ENCODE measurements at places on chromosomes 2 and 18. TPM values are rescaled to one million over a fixed set of nuclear protein-coding genes. Genes with fewer than 3 reads are reported as not detected.

DNA sequence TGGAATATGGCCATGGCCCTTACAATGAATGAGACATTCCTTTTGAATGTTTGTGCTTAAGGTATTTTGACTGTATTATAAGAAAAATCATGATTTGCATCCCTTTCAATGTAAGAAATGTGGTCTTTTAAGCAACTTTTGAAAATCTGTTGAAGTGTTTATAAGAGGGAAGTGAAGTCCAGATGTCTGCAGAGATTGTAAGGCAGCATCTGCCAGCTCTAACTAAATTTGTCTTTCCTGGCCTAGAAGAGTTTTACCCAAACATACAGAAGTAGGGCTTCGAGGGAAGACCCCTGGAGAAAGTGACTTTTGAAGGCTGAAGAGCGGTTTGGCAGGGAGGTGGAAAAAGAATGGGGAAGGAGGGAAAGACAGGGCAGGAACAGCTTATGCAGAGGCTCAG is 12.2 kb downstream of the EML6 start:
- no peak overlapping the region for H3K27ac ChIP-seq
- H3K36me3 ChIP-seq: no peaks in the 10 kb centered on the region
- H3K4me3 ChIP-seq: no peak overlapping the region
- no peaks in the 10 kb centered on the region for H3K4me1 ChIP-seq
- no peaks in the 10 kb centered on the region for H3K27me3 ChIP-seq

OSR1 gene
- 15.2 TPM for total RNA-seq

CDH7 gene
- not detected for total RNA-seq

CFC1B gene
- total RNA-seq: not detected

MOCOS gene
- total RNA-seq: 1.0 TPM

ALLC gene
- not detected for total RNA-seq

Measured in thyroid gland (tissue), 4 donors.